ENCODE measurements at places on chromosomes 16 and 17.

DNA sequence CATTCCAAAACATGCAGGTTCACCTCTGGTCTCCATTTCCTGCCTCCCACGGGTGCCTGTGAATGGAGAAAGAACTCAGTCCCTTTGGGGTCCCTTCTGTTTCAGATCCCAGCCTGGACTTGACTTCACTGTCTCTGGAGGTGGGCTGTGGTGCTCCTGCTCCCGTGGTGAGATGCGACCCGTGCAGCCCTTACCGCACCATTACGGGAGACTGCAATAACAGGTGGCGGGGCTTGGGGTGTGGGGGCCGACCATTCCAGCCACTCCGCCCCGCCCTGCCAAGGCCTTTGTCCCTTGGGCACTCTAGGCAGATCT is 10.5 kb downstream of the LPO start:
- DNase-seq: no peak

GRCh38 chr17:79485419-79485985 is 125.3 kb downstream of the RBFOX3 start:
- DNase-seq: no peak

DNA sequence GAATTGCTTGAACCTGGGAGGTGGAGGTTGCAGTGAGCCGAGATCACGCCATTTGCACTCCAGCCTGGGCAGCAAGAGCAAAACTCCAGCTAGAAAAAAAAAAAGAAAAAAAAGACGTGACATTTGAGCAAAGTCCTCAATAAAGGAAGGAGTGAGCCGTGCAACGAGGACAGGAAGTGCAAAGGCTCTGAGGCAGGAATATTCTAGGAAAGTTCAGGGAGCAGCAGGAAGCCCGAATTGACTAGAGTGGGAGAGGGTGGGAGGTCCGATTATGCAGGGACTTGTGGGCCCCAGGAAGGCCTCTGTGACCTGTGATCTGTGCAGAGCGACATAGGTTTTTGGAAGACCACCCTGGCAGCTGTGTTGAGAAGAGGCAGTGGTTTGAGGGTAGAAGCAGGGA is 8.6 kb upstream of the LASP1NB start:
- DNase-seq: no peak

GRCh38 chr17:54795046-54795445 is 105.6 kb upstream of the TOM1L1 start:
- no peak for DNase-seq

- no peak for DNase-seq
Observed at GRCh38 chr17:61054436-61054835, 345.2 kb upstream of the TBX2 start.

DNA sequence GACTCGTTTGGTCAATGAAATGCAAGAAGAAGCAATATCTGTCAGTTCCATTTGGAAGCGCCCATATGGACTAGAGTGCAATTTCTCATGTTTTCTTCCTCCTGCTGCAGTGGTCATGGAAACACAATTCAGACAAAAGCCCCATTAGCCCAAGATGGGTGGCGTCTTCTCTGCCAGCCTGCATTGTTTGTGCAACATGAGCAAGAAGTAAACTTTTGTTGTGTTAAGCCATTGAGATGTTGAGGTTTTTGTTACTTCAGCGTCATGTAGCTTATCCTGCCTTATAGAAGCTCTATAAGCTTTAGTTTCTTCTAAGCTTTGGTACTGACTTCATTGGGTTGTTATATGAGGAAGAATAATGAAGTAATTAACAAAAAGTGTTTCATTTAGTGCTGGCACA is 137.4 kb downstream of the NPIPB5 start:
- DNase-seq: no peak

GRCh38 chr16:46859719-46860152 is 24.4 kb upstream of the GPT2 start:
- no peak for DNase-seq

DNA sequence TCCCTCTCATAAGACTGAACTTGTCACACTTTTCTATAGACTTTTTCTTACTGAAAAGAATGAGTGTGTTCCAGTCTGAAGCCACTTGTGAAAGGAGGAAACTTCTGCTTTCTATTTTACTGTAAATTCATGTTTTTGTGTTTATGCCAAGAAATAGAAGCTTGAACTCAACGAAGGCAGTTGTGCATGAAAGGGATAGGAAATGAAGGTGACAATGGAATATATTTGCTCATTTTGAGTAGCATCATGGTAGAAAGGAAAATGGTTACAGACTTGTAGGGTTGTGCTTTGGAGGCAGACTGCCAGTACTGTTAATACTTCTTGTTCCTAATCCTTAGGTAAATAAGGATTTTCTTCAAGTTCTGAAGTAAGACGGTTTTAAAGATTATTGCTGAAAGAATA is 8.1 kb downstream of the CLTC start:
- DNase-seq: no peak

DNA sequence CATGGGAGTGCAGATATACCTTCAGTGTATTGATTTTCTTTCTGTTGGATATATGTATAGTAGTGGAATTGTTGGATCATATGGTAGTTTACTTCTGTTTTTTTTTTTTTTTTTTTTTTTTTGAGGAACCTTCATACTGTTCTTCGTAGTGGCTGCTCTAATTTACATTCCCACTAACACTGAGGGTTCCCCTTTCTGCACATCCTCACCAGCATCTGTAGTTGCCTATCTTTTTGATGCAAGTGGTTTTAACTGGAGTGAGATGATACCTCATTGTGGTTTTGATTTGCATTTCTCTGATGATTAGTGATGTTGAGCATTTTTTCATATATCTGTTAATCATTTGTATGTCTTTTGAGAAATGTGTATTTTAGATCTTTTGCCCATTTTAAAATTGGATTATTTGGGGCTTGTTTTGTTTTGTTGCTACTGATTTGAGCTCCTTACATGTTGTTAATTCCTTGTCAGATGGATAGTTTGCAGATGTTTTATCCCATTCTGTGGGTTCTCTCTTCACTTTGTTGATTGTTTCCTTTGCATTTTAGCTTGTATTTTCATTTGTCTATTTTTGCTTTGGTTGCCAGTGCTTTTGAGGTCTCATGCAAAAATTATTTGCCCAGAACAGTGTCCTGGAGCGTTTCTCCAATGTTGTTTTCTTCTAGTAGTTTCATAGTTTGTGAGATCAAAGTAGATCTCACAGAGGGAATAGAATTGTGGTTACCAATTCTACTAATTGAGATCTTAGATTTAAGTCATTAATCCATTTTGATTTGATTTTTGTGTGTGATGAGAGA is 25.0 kb upstream of the BCAS3 start:
- DNase-seq: no peak

DNA sequence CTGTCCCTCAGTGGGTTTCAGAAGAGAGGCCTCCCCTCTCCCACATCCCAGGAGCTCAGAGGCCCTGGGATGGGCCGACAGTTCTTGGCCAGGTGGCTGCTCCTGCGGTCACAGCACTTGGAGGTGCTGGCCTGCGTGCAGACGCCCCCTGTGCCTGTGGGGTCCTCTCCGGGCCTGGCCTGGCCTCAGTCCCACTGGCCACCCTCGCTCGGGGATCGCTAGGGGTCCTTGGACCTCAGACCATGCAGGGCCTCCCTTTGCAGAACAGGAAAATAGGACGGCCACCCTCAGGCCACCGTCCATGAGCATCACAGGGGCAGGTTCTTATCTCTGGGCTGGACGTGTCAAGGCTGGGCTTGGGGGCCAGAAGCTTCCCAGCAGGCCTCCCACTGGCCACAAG is 30.0 kb downstream of the METRNL start:
- no peak for DNase-seq

- no peak for DNase-seq
Observed at GRCh38 chr17:9936095-9936494, 31.0 kb upstream of the RCVRN start.

DNA sequence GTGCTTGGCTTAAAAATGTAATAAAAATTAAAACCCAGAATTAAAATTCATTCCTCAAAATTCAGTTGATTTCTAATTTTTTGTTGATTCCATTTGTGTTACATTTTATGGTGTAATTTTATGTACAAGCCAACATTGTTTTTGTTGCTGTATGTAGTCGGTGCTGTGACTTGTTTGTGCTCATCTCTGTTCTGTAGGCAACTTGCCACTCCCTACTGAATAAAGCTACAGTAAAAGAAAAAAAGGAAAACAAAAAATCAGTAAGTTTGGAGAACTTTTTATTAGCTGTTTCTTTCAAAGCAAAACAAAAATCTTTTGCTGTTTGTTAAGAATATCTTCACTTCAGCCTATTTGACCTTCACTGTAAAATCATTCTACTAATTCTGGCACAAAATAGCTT is 44.3 kb downstream of the OMG start:
- no peak for DNase-seq

DNA sequence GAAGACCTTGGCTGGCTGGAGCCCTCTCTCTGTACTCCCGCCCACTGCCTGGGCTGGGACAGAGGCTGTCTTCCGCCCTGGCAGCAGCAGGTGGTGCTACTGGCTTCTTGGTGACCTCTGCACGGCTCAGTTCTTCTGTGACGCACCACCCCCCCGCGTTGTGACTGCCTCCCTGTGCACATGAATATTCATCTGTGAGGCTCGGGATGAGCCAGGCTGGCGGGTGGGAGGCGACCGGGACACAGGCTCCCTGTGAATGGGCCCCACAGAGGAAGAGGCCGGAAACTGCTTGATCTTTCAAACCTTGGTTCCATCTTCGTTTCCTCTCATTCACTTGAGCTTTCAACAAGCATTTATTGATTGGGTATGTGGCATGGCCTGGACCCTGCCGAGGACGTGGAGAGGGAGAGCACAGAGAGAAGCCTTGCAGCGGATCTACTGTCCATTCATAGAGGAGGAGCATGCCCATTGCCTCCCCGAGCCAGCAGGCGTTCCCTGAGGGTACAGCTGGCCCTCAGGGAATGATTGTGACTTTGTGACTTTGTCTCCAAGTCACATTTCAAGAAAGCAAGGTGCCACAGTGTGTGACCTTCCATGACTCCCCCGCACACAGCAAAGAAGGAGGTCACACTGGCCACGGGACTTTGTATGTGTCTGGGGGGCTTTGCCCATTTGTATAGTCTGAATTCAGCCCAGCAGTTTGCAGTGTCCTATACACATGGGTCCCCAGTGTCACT is 45.0 kb downstream of the B9D1 start:
- DNase-seq: no peak

DNA sequence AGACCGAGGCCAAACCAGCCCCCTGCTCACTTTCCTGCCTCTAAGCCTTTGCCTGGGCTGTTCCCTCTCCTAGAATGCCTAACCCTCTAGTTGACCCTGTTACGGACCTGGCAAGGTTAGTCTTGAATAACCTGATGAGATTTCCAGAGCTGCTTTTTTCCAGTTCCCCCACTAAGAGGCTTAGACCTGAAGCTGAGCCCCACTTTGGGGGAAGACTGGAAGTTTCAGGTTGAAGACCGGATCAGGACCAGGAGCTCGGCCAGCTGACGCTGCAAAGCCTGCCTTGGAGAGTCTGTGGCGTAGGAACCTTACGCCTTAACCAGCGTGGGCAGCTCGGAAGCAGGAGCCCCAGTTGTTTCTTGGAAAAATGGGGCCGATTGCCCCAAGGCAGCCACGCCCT is 129.8 kb downstream of the OR1D5 start:
- no peak for DNase-seq

DNA sequence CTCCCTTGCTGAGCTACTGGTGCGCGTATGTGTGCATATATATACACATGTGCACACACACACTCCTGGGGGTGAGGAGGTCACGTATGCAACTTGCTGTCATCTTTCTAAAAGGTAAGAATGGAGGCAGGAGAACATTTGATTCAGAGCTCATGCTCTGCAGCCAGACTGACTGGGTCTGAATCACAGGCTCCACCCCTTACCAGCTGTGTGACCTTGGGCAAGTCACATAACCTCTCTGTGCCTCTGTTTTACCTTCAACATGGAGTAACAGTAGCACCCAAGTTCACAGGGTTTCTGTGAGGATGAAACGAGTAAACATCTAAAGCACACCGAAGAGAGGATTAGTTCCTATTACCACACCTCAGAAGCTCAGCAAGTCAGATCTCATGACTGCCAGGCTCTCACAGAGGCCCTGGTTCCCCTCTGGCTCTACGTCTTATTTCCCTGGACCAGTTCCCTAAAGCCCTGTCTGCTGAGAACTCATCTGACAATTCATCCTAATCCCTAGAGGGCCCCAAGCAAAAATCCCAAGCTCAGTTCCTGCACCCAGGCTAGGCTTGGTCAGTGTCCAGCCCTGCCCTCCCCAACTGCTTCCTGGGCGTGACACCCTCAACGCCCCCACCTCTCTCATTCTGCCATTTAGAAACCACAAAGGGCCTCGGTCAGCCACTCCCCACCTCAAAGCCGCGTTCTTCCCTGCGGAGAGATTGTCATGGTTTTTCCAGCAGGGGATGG is 28.7 kb downstream of the ABR start:
- no peak for DNase-seq

- no peak for DNase-seq
Observed at GRCh38 chr16:78879011-78879410, 721.5 kb downstream of the MAF start.

DNA sequence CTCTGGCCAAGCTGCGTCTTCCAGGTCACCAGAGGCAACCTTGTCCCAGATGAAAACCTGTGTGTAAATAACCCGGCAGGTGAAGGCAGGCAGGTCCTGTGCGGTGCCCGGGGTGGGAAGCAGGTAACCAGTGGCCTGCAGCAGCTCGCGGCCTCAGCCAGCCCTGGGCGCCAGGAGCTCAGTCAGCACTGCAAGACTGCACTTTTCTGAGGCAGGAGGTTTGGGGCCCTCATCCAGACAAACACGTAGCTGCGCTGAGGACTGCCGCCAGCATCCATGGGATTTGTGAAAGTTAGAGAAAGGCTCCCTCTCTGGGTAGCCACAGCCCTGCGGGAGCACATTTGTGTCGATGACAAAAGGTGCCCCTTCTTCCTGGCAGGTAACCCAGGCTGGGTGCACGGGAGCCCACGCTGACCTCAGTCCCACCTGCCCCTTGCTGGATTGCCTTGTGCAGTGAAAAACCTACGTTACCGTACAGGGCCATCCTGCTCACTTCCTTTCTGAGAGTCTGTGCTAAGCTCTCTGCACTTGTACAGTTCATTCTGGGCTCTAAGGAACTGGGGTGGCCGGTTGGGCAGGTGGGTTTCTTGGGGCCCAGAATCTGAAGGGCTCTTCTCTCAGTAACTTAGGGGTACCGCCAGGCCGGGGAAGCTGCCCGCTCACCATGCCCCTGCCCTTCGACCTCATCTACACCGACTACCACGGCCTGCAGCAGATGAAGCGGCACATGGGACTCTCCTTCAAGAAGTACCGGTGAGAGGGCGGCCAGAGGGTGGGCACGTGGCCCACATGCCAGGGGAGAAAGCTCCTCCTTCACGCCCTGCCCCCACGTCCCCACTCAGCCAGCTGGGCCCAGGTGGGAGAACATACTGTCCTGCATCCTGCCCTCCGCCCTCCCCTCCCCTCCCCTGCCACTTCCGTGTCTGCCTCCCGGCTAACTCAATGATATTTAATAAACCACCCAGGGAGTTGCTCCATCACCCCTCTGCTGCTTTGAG is 56.4 kb downstream of the MGAT5B start:
- DNase-seq: no peak

- DNase-seq: no peak
Observed at GRCh38 chr16:12767897-12768296, 35.8 kb downstream of the CPPED1 start.
